Suppressor macrophage treated with lipopolysaccharide for 1 hour (primary cell): ENCODE measurements at places on chromosomes 4 and X.

- DNase-seq: no peak
Measured at GRCh38 chr4:170022211-170022610, 4.0 kb downstream of the MFAP3L start.

- DNase-seq: no peak
Measured at GRCh38 chrX:126124721-126125120, 41.4 kb downstream of the DCAF12L2 start.

DNA sequence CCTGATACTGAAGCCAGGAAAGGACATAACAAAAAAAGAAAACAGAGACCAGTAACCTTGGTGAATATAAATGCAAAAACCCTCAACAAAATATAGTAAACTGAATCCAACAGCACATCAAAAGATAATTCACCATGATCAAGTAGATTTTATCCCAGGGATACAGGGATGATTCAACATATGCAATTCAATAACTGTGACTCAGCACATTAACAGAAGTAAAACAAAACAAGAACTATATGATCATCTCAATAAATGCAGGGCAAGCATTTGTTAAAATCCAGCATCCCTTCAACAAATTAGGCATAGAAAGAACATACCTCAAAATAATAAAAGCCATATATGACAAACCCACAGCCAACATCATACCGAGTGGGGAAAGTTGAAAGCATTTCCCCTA is 112.0 kb downstream of the HHIP start:
- DNase-seq: no peak

- no peak for DNase-seq
Measured at GRCh38 chr4:34432706-34433105, 1811.6 kb downstream of the ARAP2 start.

GRCh38 chr4:97670703-97671269 is 472.5 kb downstream of the STPG2 start:
- no peak for DNase-seq

DNA sequence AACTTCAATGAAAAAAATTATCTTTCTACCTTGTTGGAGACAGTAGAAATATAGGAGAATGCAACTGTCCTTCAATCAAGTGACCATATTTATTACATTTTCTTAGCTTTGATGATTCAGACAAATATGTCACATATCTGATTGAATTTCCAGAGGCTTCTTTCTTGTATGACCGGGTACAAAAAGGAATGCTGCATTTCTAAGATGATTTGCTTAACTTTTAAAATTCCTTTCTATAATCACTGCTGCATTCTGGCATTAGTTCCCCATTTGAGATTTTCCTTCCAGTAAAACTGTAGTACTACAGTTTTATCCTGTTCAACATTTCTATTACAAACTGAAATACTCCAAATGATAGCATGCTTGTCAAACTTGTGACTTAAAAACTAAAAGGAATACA is 5.2 kb downstream of the MFSD8 start:
- DNase-seq: no peak

GRCh38 chr4:17272154-17272553 is 239.7 kb downstream of the QDPR start:
- DNase-seq: no peak

- DNase-seq: no peak
Measured at GRCh38 chrX:53300157-53300556, 18.8 kb upstream of the IQSEC2 start.

DNA sequence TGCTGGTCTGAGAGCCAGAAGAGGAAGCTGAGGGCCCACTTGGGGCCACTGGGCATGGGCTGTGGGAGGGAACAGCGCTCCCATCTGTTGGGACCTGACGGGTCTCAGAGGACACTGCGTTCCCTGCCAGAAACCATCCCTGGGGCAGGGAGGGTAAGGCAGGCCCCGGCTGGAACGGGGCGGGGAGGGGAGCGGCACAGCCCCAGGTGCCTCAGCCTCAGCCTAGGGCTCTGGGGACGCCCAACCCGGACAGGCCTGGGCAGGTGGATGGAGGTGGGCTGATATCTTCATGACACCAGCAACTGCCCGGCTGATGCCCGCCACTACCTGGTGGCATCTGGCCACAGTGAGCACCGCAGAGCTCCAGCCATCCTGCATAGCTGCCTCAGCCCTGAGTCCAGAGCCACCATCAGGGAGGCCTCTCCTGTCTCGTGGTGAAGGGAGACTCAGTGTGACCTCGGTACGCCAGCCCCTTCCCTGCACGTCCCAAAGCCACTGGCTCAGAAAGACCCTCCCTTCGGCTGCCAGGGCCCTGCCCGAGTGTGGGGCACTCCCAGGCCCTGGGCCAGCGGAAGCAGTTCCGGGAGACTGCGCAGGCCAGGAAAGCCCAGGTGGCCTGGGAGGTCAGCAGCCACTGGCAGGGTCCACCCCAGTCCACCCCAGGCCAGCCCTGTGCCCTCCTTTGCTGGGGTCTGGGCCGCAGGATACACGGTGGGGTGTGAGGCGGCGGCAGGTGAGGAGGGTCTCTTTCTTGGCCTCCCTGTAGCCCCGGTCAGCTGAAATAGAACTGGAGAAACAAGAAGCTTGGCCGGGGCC is 34.6 kb upstream of the FGFR3 start:
- DNase-seq: no peak

- DNase-seq: no peak
Measured at GRCh38 chr4:29043411-29043810, 1676.8 kb upstream of the PCDH7 start.

DNA sequence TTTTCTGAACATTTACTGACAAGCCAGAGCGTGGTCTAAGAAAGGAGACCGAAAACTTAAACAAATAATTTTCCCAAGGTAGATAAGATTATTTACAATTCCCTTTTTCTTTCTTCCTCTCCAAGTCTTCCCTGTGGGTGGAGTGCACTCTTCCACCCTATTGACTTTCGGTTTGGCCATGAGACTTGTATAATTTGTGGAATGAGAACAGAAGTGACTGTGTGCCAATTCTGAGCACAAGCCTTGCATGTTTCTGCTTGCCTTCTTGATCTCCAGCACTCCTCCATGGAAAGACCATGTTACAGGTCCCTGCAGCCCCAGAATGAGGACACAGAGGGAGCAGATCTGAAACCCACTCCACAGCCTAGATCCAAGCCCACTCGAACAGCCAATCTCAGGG is 150.0 kb upstream of the HPGD start:
- DNase-seq: no peak

GRCh38 chr4:109578846-109579245 is 18.8 kb downstream of the MCUB start:
- no peak for DNase-seq

GRCh38 chr4:110631584-110632505 is 9.0 kb upstream of the PITX2 start:
- DNase-seq: peak; percentile 81

DNA sequence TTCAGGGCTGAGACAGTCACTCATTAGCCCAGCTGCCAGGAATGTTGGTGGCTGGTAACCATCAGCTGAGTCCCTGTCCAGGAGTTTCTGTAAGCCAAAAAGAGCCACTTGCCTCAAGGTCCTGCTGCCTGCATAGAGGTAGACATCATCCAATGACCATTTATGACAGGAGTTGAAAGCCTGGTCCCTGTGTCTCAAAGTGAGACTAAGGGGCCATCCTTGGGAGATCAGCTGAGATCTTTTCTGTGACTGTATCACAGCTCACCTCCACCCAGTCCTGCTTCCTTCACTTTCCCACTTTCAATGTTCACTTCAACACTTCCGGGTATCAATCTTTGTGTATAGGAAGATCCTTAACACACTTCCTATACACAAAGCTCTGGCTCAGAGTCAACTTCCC is 28.4 kb upstream of the MAOA start:
- no peak for DNase-seq

- no peak for DNase-seq
Measured at GRCh38 chrX:88072339-88073030, 554.9 kb downstream of the KLHL4 start.

DNA sequence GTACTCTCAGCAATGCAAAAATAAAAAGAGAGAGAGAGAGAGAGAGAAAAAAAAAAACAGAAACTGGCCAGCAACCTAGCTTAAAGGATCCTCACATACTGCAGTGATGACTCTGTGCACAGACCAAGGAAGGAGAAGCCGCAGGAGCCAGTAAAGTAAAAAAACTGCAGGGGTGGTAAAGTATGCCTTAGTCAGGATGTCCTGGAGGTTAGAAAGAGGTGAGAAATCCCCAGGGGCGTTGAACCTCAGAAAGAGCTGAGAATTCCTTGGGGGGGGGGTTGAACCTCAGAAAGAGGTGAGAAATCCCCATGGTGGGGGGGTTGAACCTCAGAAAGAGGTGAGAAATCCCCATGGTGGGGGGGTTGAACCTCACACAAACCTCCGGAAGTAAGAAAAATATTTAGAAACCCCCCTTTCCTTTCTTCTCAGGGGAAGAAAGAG is 48.0 kb downstream of the MAGEA9 start:
- no peak for DNase-seq

- peak; percentile 60 for DNase-seq
Measured at GRCh38 chrX:48508400-48509244, at the start of gene PORCN. Gene PORCN (plus strand): TSS chrX:48508992. CDS start chrX:48509821, 829 bp downstream.

GRCh38 chrX:109782994-109783700 is 50.1 kb upstream of the ACSL4 start:
- no peak for DNase-seq

DNA sequence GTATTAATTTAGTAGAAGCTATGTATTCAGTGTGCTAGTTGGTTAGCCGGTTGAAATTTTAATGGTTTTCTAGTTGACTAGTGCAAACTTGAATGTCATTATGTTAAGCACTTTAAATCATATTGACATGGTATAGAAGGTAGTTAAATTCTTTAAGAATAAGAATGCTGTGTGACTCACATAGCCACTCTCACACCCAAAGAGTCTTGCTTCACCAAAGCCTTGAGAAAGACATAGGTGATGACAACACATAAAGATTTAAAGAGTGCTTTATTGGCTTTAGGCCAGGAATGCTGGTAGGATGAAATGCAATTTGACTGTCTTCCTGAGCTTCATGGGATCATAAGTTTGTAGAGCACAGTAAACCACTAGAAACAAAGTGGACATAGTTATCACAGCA is 85.3 kb downstream of the DCAF8L2 start:
- no peak for DNase-seq

GRCh38 chr4:38670939-38671591 is 7.1 kb downstream of the KLF3 start:
- peak; percentile 57 for DNase-seq

DNA sequence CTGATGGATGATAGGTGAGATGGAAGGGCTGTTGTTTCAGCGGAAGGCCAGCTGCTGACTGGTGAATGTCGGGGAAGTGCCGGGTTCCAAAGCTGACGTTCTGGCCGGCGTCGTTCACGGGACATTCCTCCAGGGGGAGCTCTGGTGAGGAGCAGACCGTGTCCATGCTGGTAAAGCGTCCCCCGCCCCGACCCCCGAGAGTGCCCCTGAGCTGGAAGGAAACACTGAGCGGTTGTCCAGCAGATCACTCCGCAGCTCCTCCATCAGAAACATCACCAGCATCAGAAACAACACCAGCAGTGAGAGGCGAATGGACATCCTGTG is 18.6 kb upstream of the ADRA2C start:
- peak; percentile 6 for DNase-seq

GRCh38 chr4:138455097-138455496 is 212.9 kb upstream of the SLC7A11 start:
- DNase-seq: no peak

DNA sequence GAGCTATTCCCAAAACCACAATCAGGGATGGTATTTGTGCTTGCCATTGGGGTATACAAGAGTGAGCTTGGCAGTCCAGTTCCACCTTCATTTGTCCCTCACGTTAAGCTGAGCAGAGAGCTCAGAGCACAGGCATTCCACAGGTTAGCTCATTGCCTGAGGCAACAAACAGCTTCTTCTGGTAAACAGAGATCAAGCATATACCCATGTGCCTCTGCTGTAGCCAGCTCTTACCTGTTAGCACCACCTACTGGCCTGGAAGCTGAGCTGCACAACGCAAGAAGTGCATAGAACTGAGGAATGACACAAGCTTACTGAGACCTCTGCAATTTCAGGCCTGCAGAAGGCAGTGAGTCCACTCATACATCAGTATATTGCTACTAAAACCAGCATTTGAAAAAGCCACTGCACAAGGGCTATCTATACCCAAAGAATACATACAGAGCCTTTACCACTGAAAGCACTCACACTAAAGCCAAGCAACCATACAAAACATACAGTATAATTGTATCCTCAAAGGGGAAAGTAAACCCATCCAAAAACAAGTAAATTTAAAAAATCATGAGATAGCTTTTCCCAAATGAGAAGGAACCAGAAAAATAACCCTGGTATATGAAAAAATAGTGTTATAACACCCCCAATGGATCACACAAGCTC is 258.3 kb upstream of the GABRA2 start:
- DNase-seq: peak; percentile 8

DNA sequence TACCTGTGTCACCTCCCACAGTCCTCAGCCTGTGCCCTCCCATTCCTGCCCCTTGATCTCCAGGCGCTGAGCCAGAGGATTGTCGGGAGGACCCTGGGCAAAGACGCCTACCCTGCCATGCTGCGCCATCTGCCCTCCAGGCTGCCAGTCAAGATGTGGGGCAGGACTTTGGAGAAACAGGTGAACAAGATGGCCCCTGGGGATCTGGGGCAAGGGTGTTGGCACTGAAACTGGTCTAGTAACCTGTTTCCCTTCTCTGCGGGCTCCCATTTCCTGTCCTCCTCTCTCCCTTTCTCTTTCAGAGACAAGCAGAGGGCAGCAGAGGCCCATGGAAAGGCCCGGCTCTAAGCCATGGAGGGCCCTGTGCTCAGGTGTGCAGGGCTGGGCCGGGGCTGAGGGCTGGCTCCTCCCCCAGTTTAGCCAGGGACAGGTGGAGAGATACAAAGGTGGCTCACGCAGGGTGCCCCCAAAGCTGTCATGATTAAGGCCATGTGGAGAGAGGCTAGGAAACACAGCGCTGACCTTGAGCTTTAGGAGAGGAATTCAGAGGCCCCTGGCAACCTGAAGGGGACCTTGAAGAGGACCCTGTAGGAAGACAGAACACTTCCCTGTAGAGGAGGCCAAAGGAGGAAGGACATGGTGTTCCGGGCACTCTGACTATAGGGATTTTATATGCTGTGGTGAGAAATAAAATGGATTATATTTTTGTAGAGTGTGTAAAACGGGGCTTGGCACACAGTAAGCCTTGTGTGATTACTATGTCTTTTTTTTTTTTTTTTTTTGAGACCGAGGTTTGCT is at the start of gene GLOD5:
GLOD5 (plus strand) TSS at position 74 of the 798 bp plus-strand sequence; CDS start at position 118, 44 bp downstream.
- no peak for DNase-seq

- no peak for DNase-seq
Measured at GRCh38 chr4:46852800-46853199, 56.2 kb downstream of the COX7B2 start.

GRCh38 chr4:100986360-100986868 is 360.9 kb downstream of the PPP3CA start:
- DNase-seq: no peak

GRCh38 chr4:14916554-14917297 is 85.6 kb upstream of the CPEB2 start:
- no peak for DNase-seq

DNA sequence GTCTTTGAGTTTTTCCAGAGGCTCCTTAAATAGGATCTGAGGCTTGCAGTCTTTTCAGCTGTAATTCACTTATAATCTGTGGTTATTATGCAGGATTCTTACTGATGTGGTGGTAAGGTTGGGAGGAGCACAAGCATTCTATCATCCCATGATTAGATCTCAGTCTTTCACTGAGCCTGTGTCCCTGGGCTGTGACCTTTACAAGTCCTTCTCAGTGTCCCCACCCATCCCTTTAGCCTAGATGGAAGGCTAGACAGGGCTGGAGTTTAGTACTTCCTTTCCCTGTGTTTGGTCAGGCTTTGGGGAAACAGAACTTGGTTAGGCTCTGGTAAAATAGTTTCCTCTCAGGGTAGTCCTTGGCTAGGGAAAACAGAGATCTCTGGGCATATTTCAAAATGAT is 17.1 kb upstream of the NKAP start:
- DNase-seq: no peak

GRCh38 chr4:138209094-138209493 is 33.1 kb downstream of the SLC7A11 start:
- no peak for DNase-seq
